ENCODE measurements at places on chromosomes 1 and 21.

GRCh38 chr1:230090194-230090711, 23.2 kb downstream of the GALNT2 start:
- no peak for DNase-seq

- DNase-seq: no peak
These were observed 66.4 kb downstream of the LUZP1 start for GRCh38 chr1:23102289-23102688.

DNA sequence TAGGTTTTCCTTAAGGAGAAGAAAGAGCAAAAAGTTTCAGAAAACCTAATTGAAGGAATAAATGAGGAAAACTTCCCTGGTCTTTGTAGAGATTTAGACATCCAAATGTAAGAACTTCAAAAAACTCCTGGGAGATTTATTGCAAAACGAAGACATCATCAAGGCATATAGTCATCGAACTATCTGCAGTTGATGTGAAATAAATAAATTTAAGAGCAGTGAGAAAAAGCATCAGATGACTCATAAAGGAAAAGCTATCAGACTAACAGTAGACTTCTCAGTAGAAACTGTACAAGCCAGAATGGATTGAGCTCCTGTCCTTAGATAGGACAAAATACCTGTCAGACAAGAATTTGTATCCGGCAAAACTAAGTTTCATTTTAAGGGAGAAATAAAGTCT, 569.4 kb upstream of the ADAMTS5 start:
- no peak for DNase-seq

- peak; percentile 14 for DNase-seq
These were observed 217.3 kb downstream of the PTPRU start for GRCh38 chr1:29453502-29454240.

Measured in neural crest cell (in vitro differentiated cells).